ENCODE measurements at places on chromosomes 3 and 15.

- no peak for DNase-seq
These were observed 23.1 kb downstream of the ABHD6 start for GRCh38 chr3:58260733-58261132.

GRCh38 chr3:181868576-181869082 is 156.9 kb downstream of the SOX2 start:
- DNase-seq = no peak

DNA sequence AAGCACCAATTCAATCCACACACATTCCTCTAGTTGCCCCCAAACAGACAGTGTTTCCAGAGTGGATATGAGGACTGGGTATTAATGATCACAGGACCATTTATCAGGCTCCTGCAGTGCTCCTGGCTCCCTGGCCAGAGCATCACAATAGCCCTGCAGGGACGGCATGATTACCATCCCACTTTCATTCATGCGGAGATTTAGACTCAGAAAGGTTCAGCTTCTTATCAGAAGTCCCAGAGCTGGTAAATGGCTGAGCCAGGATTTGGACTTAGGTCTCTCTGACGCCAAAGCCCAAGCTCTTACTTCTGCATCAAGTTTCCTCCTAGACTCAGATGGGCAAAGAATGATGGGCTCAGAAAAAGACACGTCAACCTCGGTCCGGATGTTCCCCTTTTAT is 2.9 kb upstream of the EPHB3 start:
- no peak for DNase-seq

- DNase-seq = no peak
These were observed 391.9 kb upstream of the THBS1 start for GRCh38 chr15:39188930-39189329.

GRCh38 chr3:177195242-177195991 is 1.9 kb downstream of the TBL1XR1 start:
- DNase-seq = no peak

- DNase-seq = no peak
These were observed 89.6 kb upstream of the MCTP2 start for GRCh38 chr15:94141802-94142201.

- DNase-seq = no peak
These were observed 35.8 kb downstream of the SETD2 start for GRCh38 chr3:47128137-47128536.

DNA sequence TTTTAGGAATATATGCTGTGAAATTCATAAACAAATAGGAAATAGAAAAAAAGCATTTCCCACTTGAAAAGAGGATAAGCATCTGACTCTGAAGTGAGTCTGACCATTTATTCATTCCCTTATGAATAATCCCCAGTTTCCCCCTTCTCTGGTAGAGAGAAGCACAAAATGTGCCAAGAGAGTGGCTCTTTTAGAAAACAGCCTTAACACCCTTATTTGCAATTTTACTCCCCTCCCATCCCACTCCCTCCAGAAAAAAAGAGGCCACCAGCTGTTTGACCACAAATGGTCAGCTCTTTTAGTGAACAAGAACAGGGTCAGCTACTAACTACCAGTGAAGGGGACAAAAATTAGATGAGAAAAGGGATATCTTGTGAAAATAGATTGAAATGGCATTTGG is 184.5 kb upstream of the ADAMTS9 start:
- no peak for DNase-seq

GRCh38 chr3:39809181-39809994 is at the start of gene MYRIP:
Gene MYRIP (plus strand): TSS chr3:39809609. CDS start chr3:39900817, 91,208 bp downstream.
- peak; percentile 68 for DNase-seq

DNA sequence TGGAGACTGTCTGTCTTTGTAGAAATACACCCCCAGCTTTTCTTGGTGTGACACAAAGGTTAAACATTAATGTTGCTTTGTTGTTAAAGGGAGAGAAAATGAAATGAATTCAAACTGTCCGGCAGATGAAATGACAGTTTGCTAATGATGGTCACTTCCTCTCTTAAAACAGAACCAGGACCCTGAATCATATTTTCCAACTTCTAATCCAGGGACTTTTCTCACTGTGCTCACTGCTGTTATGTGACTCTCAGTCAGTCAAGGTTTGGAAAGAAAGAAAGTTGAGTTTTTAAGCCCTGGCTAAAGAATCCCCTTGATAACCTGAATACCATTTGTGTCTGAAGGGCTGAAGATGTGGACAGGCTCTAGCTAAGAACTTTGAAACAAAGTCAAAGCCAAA is 215.8 kb downstream of the AGBL1 start:
- no peak for DNase-seq

- DNase-seq = no peak
These were observed 56.8 kb downstream of the SMAD6 start for GRCh38 chr15:66758844-66759243.

GRCh38 chr3:102069211-102069662 is 219.9 kb downstream of the NFKBIZ start:
- no peak for DNase-seq

DNA sequence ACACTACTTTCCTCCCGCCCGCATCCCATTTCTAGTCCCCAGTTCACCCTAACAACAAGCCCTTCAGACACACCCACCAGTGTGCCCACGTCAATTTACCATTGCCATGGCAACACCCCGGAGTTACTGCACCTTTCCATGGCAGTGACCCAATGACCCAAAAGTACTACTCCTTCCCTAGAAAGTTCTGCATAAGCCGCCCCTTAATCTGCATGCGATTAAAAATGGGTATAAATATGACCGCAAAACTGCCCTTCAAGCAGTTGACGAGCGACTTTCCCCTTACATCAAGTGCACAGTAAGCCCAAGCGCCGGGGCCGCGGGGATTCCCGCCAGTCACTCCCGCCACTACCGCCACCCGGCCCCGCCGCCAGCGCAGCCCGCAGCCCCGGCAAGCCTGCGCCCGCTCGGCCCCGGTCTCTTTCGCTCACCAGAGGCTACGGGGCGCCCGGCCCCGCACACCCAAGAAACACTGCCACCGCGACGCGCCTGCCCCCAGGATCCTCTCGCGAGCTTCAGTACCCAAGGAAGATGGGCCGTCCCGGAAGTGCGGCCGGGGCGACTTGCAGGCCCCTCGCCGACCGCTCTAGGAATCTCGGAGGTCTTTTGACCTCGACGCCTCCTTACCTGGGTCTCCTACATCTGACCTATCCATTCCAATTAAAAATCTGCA is 27.2 kb upstream of the ZNF502 start:
- peak; percentile 81 for DNase-seq

- DNase-seq = no peak
These were observed 162.8 kb downstream of the ARRDC4 start for GRCh38 chr15:98123297-98123696.

GRCh38 chr15:100723315-100723801 is 121.0 kb downstream of the ASB7 start:
- DNase-seq = no peak

DNA sequence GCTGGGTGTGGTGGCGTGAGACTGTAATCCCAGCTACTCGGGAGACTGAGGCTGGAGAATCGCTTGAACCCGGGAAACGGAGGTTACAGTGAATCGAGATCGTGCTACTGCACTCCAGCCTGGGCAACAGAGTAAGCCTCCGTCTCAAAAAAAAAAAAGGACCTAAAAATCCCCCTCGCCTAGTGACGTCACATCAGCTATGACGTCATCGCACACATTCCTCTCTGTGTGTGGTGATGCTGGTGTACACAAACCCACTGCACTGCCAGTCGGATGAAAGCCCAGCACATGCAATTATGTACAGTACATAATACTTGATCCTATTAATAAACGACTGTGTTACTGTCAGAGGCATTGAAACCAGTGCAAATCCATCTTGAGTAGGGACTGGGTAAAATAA is 40.2 kb upstream of the SEC61A1 start:
- DNase-seq = no peak

- DNase-seq = no peak
These were observed 201.2 kb upstream of the SOX2 start for GRCh38 chr3:181510500-181510899.

GRCh38 chr15:62483814-62484213 is 318.7 kb upstream of the C2CD4B start:
- DNase-seq = no peak

GRCh38 chr15:25179673-25180511 is 225.1 kb downstream of the SNRPN start:
- peak; percentile 11 for DNase-seq

DNA sequence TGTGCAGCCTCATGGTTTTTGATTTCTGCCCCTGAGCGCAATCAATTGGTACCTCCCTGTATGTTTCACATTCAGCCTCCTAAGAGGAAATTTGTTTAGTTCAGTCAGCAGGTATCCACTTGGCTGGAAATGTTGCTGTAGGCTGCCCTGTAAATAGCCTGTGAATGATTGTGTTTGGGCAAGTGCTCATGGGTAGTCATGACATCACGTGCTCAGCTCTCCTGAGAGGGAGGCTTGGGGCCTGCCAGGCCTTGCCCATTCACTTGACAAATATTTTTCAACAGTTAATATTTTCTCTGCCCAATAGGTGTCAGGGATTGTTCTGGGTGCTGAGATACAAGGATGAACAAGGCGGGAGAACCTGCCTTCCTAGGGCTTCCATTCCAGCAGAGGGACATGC is 13.3 kb downstream of the HRH1 start:
- no peak for DNase-seq

GRCh38 chr15:96341513-96342405 is 11.3 kb downstream of the NR2F2 start:
- no peak for DNase-seq

DNA sequence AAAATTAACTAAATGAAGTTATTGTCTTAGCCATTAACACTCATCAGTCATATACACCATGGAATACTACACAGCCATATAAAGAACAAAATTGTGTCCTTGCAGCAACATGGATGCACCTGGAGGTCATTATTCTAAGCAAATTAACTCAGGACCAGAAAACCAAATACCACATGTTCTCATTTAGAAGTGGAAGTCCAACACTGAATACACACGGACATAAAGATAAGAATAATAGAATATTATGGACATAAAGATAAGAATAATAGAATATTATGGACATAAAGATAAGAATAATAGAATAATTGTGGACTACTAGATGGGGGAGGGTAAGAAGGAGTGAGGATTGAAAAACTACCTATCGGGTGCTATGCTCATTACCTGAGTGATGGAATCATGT is 122.3 kb downstream of the CHL1 start:
- DNase-seq = no peak

Data from GM13977 (cell line).